ENCODE measurements at places on chromosomes 13 and 19.

DNA sequence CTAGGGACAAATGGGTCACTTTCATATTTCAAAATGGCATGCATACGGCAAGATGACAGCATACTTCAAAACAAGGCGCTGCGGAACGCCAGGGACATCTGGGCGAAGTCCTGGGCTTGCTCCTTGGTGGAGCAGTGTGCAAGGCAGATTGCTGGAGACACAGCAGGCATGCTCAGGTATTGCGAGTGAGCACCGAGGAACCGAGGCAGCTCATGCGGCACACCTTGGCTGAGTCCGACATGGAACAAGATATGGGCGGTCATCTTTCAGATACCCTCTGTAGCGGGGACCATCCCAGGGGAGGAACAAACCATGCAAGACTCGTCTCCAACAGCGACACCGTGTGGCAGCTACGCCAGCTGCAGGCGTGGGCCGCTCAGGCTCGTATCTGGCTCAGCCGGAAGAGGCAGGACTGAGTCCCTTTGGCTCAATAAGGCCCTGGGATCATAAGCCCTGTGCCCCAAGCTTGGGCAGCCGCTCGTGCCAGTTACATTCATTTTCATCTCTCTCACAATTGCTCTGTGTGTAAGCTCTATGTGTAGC is 112.4 kb downstream of the NUFIP1 start:
- no peak for DNase-seq

DNA sequence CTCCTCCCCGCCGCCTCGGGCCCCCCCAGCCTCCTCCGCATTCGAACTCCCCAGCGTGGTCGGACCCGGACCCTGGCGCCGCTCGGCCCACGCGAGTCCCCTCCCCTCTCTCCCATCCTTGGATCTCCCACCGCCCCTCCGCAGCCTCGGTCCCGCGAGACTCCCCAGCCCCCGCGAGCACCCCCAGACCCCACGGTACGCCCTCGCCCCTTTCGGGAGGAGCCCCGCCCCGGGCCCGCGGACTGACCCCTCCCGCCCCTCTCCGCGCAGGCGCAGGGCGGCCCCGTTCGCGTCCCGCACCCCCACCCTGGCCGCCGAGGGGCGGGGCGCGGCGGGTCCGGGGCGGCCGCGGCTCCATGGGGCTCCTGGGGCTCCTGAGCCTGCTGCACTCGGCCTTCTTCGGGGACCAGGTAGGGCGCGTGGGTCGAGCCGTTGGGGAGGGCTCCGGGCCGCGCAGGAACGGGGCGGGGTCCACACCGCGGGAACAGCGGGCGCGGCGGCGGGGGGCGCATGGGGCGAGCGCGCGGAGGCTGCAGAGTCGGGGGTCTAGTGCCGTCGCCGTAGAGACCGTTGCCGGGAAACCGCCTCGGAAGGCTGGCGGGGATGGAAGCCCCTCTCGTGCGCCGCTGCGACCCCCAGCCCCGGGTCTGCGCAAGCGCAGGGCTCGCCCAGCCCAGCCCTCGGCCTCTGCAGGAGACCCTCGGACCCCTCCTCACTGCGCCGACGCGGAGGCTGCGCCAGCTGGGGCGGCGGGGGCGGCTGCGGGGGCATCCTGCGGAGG is 3.8 kb upstream of the APC2 start:
- no peak for DNase-seq

DNA sequence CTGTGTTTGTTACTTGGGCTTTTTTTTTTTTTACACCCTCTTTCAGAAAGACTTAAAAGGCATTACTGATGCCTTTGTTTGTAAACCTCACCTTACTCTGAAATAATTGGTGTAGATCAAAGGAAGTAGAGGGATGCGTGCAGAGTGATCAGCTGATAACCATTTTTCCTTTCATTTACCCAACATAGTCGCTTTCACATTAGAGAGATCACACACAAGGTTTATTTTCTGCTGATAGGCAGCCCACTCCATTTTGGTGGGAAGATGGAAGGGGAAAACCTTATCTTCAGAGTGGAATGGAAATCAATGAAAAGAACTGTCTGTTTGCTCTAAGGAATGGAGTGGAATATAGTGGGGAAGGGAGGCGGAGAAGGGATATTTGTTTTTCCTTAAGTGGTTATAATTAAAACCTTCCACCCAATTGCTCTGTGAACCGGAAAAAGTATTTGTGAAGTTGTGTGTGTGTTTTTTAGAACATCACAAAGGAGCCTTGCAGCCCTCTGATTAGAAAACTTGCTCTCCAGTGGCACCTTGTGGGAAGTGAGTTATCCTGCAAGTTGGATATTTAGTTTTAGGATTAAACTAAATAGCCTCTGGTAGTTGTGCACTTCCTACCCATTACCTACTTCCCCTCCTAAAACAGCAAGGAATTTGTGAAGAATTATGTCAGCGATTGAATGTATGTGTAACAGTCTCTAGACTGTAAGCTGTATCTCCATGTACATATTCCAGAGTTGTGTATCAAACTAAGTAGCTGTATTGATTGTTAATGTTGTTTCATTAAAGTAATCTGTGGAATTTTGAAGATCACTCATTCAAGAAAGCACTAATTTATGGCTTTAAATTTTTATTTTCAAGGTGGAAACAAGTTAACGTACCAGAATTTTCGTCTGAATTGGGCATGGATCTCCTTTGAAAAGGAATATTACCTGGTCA is 76.8 kb downstream of the FREM2 start:
- peak; percentile 1 for DNase-seq

GRCh38 chr13:28636677-28637317 is 22.1 kb upstream of the POMP start:
- DNase-seq: no peak

DNA sequence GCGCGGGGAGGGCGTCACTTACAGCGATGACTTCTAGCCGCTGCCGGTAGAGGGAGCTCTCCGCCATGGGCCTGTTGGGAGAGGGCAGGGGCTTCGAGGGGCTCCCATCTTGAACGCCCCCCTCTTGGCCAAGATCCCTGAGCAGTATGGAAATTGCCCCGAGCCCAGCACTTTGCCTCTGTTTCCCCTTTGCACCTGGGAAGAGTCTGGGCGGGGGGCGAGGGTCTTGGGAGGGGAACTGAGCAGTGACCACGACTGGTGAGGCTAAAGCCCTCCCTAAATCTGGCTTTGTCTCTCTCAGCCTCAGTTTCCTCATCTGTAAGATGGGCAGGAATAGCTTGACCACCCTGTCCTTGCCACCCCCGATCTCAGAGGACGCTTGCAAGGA is 2.8 kb downstream of the PALM3 start:
- DNase-seq: no peak

GRCh38 chr19:18450021-18450930 is 12.3 kb upstream of the ISYNA1 start:
- DNase-seq: no peak

- DNase-seq: no peak
Measured at GRCh38 chr19:36377541-36378178, 1.3 kb downstream of the ZFP14 start.

GRCh38 chr13:112844879-112845278 is 124.1 kb upstream of the MCF2L start:
- DNase-seq: no peak

GRCh38 chr19:15113245-15114152 is 6.3 kb downstream of the SYDE1 start:
- DNase-seq: no peak

- DNase-seq: no peak
Measured at GRCh38 chr19:49997709-49998108, 27.5 kb downstream of the VRK3 start.

GRCh38 chr13:111460548-111461444 is 140.4 kb downstream of the TEX29 start:
- DNase-seq: peak; percentile 3

DNA sequence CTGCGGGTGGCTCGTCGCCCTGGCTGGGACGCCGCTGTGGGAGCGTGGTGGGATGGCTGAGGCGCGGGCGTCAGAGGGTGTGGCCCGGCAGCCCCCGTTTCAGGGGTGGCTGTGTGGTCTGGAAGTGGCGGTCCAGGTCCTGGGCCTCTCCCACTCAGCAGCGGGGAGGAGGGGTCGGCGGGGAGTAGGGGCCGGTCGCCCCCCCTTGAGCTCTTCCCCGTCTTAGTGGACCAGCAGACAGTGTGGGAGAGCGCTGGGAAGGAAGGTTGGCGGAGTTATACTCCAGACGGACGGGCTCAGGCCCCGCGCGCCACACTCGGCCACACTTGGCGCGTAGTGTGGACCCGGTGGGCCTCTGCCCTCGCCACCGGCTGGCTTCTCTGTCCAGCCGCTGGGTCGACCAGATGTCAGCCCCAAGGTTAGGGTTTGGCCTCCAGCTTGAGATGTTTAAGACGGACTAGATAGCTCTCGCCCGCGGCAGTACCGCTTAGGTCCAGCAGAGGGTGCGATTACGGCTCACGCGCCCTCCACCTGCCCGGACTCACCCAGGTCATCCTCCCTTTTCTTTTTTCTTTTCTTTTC is 21.7 kb upstream of the ZNF429 start:
- no peak for DNase-seq

GRCh38 chr19:47699360-47699917 is 13.8 kb upstream of the EHD2 start:
- no peak for DNase-seq

DNA sequence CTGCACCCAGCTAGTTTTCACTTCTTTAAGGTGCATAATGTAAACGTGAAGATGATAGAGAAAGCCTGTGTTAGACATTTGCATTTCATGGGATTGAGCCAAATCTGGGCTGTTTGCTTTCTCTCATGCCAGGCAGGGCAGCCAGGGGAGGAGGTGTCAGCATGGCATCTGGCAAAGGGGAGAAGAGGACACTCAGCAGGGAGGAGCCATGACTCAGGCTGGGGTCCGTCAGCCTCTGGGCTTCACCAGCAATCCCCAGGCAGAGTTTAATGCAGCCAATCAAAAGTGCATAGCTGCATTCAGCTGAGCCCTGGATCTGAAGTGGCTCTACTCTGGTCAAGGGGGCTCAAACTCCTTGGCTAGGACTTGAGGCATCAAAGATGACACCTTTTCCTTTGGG is 23.5 kb downstream of the EBPL start:
- no peak for DNase-seq

DNA sequence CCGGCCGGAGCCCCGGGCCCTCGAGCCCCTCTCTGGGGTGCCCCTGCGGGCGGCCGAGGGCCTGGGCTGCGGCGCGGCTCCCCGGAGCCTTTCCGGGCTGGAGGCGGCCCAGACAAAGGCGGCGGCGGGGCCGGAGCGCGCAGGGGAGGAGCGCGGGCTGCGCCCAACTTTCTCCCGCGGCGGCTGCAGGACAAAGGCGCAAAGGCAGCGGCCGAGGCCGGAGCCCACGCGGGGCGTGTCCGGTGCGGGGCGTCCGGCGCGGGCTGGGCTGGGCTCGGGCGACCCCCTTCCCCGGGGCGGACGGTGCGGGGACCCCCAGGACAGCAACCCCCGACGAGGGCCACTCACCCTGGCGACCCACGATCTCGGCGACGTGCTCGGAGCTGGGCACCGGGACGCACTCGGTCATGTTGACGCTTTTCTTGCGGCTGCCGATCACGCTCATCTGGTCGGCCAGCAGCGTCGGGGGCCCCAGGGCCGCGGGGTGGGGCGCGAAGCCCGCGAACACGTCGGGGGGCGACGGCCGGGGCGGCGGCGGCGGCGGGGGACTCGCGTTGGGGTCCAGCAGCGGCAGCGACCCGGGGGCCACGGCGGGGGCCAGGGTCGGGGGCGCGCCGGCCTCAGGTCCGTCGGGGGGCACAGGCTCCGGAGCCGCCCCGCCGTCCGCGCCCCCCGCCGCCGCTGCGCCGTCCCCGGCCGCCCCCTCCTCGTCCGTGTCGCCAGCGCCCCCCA is 843 bp downstream of the MEX3D start:
- DNase-seq: no peak

GRCh38 chr13:65188721-65189120 is 2041.4 kb downstream of the PCDH9 start:
- DNase-seq: no peak

- DNase-seq: peak; percentile 5
Measured at GRCh38 chr19:43634872-43635560, 4.6 kb downstream of the CADM4 start.

DNA sequence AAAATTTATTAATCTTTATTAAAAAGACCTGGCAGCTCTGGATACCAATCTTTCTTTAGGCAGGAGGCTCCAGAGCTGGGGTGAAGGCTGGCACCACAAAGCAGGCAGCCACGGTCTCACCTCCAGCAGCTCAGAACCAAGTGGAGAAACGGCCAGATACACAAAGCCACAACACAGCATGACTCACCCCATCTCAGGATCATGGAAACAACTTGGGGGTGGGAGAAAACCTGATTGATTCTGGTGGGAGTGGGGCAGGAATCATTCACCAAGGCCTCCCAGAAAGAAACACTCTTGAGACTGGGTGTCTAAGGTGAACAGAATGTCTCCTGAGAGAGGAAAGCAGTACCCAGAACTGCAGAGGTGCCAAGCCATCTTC is 64.2 kb downstream of the CRYL1 start:
- DNase-seq: no peak

DNA sequence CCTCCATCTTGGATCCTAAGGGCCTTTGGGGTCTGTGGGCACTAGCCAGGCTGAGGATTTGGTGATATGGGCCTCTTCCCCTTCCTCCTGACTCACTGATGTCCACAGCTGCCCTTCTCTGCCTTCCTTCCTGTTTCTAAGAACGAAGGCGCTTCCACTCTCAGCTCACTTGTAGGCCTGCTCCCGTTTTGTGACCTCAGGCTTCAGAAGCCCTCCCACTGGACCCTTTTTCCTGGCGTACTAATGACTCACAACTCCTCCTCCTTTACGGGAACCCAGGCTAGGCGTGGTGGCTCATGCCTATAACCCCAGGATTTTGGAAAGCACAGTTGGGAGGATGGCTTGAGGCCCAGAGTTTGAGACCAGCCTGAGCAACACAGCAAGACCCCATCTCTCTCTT is 55.6 kb downstream of the TMED1 start:
- DNase-seq: no peak

GRCh38 chr13:35718084-35718483 is 241.6 kb upstream of the MAB21L1 start:
- no peak for DNase-seq

- DNase-seq: peak; percentile 88
Measured at GRCh38 chr19:5926641-5927440, 12.8 kb downstream of the CAPS start.

DNA sequence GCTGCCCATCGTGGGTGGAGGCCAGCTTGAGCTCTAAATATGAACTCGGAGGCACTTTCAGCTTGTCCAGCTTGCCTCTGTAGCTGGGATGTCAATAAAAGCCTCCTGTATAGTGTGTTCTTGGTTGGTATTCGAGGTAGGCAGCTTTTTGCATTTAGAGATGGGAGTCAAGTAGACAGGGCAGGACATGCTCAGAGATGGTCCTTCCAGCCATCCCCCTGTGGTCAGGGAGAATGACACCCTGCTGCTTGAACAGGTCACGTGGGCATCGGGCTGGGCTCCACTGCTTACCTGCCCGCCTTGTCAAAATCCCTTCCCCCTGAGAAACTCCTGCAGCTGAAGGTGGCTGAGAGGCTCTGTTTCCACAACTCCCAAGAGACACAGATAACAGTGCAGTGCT is 302.5 kb downstream of the ZNF536 start:
- no peak for DNase-seq

DNA sequence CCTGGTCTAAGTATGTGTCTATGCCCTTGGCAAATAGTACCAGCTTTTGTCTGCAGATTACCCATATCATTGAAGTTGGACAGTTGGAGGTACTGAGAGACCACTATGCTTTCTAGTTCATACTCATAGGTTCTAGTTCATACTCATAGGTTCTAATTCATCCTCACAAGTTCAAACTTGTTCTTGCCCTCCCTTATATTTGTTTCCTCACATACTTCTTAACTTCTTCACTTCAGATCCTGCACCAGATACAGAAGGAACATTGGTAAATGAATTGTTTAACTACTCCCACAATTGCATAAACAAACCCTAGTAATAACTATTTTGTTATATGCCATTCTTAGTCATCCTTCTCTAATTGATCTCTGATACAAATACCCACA is 172.2 kb downstream of the SLITRK1 start:
- DNase-seq: no peak

All from fibroblast of skin of left biceps (primary cell).